ENCODE measurements at places on chromosomes 1 and 21. TPM values are rescaled to one million over a fixed set of nuclear protein-coding genes. Genes with fewer than 3 reads are reported as not detected.

Gene SV2A
- total RNA-seq = 0.51 TPM

DNA sequence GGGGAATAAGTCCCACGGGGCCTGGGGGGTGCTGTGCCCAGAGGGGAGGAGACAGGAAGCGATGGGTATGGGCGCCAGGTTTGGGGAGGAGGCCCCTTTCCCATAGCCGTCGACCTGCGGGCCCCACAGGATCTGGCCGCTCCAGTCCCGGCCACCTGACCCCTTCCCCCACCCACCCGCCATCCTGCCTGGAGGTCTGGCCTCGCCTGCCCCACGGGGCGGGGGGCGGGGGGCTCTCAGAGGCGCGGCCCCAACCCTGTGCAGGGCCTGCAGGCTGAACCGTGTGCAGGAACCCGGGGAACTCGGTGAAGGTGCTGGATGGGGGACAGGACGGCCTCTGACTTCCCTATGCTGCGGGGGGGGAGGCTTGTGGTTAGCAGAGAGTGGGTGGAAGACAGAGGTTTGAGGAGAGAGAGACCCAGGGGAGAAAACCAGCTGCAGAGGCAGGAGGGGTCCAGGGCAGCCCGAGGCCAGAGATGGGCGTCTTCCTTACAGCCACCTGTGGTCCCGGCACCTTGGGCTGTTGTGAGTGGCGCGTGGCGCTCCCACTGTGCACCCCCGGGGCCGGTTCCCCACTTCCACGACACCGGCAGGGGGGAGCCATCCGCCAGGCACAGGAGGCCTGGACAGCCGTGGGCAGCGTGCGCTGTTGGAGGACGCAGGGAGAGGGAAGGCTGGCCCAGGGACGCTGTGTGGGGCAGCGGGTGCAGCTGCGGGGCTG is 2.5 kb upstream of the TNFRSF18 start:
- H3K27me3 ChIP-seq = no peaks in the 10 kb centered on the region
- no peak overlapping the region for H3K4me3 ChIP-seq
- H3K4me1 ChIP-seq = no peaks in the 10 kb centered on the region
- DNase-seq = no peak
- no peak overlapping the region for H3K27ac ChIP-seq

- no peak overlapping the region for H3K4me3 ChIP-seq
- H3K27me3 ChIP-seq = no peaks in the 10 kb centered on the region
- peaks cover 10% of the 10 kb centered on the region for H3K4me1 ChIP-seq
- no peak overlapping the region for H3K27ac ChIP-seq
- DNase-seq = no peak
These were observed 189.6 kb upstream of the ZRANB2 start for GRCh38 chr1:71270394-71270915.

DNA sequence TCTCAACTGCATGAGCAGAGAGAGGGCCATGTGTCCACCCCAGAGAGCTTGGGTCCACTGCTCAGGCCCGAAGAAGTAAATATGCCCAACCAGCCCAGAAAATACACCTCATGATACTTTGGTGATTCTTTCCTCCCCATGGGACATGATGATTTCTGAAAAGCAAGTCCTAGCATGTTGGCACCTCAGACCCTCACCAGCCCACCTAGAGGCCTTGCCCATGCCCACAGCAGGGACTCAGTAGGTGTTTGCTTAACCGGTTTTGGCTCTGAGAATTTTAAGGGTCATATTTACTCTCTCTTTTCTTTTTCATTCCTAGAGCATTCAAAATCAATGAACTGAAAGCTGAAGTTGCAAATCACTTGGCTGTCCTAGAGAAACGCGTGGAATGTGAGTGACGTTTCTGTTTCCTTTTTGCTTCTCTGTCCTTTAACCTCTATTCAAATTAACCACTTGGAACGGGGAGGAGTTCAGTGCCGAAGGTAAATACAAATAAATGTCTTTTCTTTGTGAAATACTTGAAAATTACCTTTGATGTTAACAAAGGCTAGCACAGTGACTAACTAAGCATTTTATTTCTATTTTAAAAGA is 79.7 kb downstream of the PDE9A start:
- peaks cover 43% of the 10 kb centered on the region for H3K27me3 ChIP-seq
- no peak overlapping the region for H3K4me3 ChIP-seq
- no peaks in the 10 kb centered on the region for H3K36me3 ChIP-seq
- no peak overlapping the region for H3K27ac ChIP-seq

Gene LCE2A
- 9.9 TPM for total RNA-seq

DNA sequence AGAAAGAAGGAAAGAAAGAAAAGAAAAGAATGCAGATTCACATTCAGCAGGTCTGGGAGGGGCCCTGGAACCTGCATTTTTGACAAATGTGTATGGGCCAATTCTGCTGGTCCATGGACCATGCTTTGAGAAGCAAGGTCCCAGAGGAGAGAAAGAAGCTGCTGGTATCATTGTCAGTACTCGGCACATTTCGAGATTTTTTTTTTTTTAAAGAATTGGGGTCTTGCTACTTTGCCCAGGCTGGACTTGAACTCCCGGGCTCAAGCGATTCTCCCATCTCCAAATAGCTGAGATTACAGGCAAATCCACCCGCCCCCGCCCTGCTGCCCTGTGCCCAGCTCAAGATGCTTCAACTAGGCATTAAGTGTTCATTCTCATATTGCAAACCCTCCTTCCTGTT is 13.6 kb upstream of the DISP3 start:
- H3K36me3 ChIP-seq = no peaks in the 10 kb centered on the region
- H3K4me3 ChIP-seq = no peak overlapping the region
- no peaks in the 10 kb centered on the region for H3K4me1 ChIP-seq
- DNase-seq = no peak
- peaks cover 15% of the 10 kb centered on the region for H3K27me3 ChIP-seq
- no peak overlapping the region for H3K27ac ChIP-seq

Gene PDZK1
- 0.97 TPM for total RNA-seq

DNA sequence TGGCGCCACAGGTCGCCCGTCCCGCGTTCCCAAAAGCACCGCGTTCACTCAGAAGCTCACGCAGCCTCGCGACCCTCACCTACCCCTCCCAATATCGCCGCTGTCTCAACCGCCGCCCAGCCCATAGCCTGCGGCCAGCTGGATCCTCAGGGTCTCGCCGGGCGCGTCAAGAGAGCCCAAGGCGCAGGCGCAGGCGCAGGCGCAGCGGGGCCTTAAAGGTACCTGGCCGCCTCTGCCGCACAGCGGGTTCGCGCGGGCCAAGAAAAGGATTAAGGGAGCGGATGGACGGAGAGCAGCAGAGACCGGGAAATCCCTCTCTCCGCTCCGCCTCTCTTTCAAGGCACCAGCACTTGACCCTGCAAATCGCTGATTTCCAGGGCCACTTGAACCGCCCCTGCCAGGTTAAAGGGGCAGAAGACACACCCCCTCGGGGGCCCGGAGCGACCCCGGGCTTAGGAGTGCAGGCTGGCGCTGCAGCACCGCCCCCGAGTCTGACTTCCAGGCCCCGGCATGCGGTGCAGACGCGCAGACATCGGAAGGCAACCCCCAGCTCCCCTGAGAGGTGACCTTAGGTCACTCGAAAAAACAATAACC is at the start of gene NBPF20:
Gene NBPF20, minus strand, starts transcription at position 168 of the 594 bp plus-strand sequence. CDS start 20,331 bp downstream, outside the sequence.
- no peaks in the 10 kb centered on the region for H3K36me3 ChIP-seq
- no peaks in the 10 kb centered on the region for H3K4me1 ChIP-seq
- H3K4me3 ChIP-seq = peak within 1 kb of the TSS; percentile 77
- peaks cover 31% of the 10 kb centered on the region for H3K27me3 ChIP-seq
- peak within 1 kb of the TSS; percentile 60 for H3K27ac ChIP-seq
- peak; percentile 81 for DNase-seq

Gene PPIAL4G
- total RNA-seq = not detected

DNA sequence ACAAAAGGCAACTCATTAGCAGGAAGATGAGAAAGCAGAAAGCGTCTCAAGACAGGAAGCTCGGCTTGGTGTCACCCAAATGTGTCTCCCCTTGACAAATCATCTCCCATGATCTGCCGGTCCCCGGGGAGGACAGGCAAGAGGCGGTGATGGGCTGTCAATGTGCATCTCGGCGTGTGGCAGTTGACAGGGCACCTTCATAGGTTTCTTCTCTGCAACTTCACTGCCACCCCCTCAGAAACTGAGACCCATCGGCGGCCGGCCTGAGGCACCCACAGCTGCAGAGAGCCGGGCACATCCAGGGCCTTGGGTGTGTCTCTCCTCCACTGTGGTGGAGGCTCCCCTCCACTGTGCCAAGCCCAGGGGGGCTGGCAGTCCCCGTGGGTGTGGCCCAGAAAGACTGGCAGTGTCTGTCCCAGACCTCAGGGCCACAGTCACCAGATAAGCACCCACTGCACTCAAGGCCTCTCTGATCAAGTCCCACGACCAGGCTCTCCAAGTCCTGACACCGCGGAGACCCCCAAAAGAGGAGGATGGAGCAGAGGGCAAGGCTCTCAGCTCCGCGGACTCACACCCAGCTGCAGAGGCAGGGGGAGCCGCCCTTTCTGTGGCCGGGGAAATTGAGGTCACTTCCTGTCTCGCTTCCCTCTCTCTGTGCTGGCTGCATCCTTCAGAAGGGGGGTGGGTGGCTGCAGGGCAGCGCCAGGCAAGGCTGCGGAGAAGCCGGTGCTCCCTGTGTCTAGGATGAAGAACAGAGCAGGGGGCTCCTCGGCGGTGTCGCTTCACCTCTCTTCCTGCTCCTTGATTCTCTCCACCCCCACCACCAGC is 39.6 kb upstream of the LBR start:
- H3K27me3 ChIP-seq = no peaks in the 10 kb centered on the region
- no peak overlapping the region for H3K27ac ChIP-seq
- H3K36me3 ChIP-seq = no peaks in the 10 kb centered on the region
- H3K4me3 ChIP-seq = no peak overlapping the region

DNA sequence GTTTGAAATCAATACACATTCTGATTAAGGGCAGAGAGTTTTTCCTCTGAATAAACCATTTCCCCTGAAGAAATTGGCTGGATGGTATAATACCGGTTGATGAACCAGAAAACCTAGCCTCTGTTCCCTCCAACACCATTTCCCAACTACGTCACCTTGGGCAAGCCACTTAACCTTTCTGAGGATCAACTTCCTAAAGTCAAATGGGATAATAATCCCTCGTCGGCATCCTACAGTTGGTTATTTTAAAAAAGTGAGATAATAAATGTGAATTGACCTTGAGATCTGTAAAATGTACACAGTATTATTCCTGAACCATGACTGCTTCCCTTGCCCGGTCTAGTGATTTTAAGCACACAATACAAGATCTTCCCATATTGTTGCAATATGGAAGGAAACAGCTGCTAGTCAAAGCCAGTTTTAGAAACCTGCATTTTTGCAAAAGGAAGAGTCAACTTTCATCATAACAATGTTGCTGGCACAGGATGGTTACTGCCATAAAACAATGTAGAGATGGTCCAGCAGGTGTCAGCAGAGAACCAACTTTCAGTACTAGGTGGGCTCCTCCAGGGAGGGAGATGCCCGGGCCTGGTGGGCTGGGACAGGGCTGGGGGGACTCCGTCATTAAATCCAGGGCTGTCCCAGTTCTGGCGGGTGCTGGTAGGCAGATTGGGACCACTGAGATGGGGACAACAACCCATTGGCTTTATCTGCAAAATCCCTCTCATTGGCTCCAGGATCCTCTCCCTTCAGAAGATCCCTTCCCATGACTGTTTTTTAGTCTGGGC is 5.2 kb upstream of the HLX start:
- H3K36me3 ChIP-seq = no peaks in the 10 kb centered on the region
- no peaks in the 10 kb centered on the region for H3K4me1 ChIP-seq
- no peaks in the 10 kb centered on the region for H3K27me3 ChIP-seq
- H3K4me3 ChIP-seq = no peak overlapping the region
- DNase-seq = peak; percentile 74

Gene MX1
- 1.6 TPM for total RNA-seq
